ENCODE measurements at places on chromosomes 6 and 20. TPM values are rescaled to one million over a fixed set of nuclear protein-coding genes. Genes with fewer than 3 reads are reported as not detected.

GRCh38 chr6:122563364-122564052 lies 46.7 kb upstream of the PKIB start:
- DNase-seq = no peak

- DNase-seq = no peak
These were observed 157.5 kb downstream of the SCP2D1 start for GRCh38 chr20:18971121-18971520.

Gene PTK7
- total RNA-seq = 52.3 TPM

Gene C20orf144
- 0.06 TPM for total RNA-seq

GRCh38 chr6:134472046-134472445 lies 154.1 kb upstream of the SGK1 start:
- no peak for DNase-seq

- DNase-seq = no peak
These were observed 59.9 kb downstream of the ENPP1 start for GRCh38 chr6:131867744-131868143.

DNA sequence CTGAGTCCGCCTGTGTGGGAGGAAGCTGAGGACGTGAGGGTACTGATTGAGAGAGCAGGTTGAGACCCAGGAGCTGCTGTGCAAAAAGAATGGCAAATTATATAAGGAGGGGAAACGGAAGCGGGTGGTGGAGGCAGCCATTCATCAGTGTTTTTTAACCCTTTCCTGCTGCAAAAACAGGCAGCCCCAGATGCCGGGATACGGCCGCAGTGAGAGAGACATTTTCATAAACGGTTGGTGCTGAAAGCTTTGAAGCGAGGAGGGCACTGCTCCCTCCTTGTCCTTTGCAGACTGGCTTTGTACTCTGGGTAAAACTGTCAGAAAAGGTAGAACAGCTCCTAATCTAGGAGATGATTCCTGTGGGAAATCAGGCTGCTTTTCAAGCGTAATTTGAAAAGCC lies 56.4 kb downstream of the TTI1 start:
- DNase-seq = no peak

Gene ATXN1
- 8.2 TPM for total RNA-seq

Gene TCF21
- total RNA-seq = not detected

Gene EZR
- 84.7 TPM for total RNA-seq

GRCh38 chr20:49699200-49699992 lies 14.3 kb downstream of the B4GALT5 start:
- peak; percentile 77 for DNase-seq

Gene TAAR1
- total RNA-seq = not detected

- DNase-seq = no peak
These were observed 28.3 kb upstream of the MDGA1 start for GRCh38 chr6:37725957-37726356.

Gene CDSN
- not detected for total RNA-seq

Gene BNIP5
- not detected for total RNA-seq

- no peak for DNase-seq
These were observed 11.2 kb upstream of the THBD start for GRCh38 chr20:23060629-23061028.
